ENCODE measurements at places on chromosomes 2 and 18.

- no peak for DNase-seq
Measured at GRCh38 chr2:126643431-126643830, 12.5 kb upstream of the GYPC start.

DNA sequence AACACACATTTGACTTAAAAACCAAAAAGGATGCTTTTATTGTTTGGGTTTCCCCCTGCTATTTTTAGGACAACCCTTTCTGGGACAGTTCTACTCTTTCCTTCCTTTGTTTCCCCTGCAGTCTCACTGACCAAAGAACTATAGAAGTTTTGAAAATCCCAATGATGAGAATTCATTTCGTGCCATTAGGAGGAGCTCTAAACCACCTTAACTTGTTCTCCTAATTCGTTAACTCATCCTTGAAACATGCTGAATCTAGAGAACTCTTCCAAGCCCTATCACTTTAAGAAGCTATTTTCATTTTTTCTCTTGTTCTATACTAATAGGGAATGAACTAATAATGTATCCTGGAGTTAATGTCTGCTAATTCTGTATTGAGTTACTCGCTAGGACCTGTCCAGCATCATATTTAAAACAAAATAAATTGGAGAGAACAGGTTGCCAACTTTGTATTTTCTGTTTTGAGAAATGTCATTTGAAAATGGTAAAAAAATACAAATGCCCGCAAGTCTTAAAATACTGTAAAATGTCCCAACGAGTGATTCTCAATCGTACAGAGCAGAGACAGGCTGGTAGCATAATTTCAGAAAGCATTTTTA, 62.9 kb downstream of the AFTPH start:
- no peak for DNase-seq

- DNase-seq: no peak
Measured at GRCh38 chr2:66897181-66897580, 462.3 kb downstream of the MEIS1 start.

DNA sequence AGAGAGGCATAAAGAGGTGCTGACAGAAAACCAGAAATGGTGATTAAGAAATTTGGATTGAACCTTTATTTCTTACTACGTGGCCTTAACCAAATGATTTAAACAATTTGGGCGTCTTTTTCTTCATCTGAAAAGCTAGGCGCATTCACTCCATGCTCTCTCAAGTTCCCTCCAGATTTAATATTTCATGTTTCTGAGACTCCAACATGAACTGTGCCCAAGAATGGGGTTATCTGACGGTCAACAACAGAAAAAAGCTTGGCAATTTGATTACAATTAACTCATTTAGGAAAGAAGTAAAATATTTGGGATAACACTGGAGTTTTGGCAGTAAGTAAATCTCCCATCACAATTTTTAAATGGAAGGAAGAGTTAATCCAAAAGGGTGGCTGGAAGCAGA, 345.4 kb downstream of the ARHGAP15 start:
- no peak for DNase-seq

GRCh38 chr2:99691926-99692325, 202.1 kb upstream of the REV1 start:
- no peak for DNase-seq

- DNase-seq: no peak
Measured at GRCh38 chr2:220585241-220585640, 957.8 kb downstream of the SLC4A3 start.

DNA sequence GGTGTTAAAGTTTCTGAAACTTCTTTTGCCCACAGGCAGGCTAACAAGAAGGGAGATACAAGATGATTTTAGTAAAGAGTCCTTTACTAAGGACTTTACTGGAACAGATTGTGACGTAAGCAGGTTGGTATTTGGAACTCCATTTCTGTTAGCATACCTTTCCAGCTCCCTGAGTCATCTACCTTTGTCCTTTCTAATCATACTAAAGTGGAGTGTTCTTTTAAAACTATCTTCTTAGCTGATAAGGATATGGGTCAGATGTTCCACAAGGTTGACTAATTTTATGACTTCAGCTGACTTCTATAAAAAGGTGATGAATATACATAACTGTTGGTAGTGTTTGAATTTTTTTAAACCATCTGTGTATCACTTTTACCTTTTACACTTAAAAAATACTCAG, 21.1 kb downstream of the UGP2 start:
- no peak for DNase-seq

GRCh38 chr2:10914272-10914693, 2.5 kb downstream of the KCNF1 start:
- no peak for DNase-seq

DNA sequence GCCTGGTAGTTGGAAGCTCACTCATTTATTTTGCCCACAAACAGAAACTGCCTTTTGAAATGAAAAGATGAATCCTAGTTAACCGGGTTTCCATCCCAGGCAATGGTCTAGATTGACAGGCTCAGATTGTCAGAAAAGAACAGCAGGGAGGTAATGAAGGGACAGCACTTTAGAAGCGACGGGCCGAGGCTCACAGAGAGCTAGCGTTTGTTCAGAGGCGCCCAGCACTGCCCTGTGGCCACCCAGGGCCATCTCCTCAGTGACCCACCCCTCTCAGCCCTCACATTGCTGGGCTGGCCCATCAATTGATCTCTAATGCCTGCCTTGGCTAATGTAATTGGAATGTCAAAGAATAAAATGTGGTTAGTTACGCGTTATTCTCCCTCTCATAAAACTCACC, 304.8 kb downstream of the CDCA7 start:
- no peak for DNase-seq

GRCh38 chr2:101883860-101884259, 107.9 kb upstream of the IL1R2 start:
- no peak for DNase-seq

GRCh38 chr2:27893006-27893405, 2.5 kb downstream of the BABAM2 start:
- no peak for DNase-seq

DNA sequence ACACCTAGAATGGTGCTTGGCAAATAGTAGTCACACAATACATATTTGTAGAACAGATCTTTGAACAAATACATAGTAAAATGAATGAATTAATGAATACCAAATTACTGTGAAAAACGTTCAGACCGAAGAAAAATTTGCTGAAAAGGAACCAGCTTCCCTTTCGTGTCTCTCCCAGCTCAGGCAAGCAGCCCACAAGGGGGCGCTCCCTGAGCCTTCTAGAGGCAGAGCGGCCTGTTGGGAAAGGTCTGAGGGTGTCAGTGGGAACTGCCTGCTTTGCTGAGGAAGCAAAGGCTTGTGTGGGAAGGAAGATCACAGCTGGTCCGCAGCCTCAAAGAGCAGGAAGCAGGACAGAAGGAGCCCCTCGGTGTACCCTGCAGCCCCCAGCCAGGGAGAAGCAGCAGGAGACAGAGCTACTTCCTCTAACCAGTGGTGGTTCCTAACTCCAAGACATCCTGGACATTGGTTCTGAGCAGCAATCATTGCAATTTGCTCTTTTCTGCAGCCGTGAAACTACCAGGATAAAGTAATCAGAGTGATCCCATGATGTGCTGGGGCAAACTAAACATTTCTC, 231.1 kb downstream of the ANKRD30B start:
- no peak for DNase-seq

GRCh38 chr2:168515502-168515901, 59.4 kb downstream of the CERS6 start:
- DNase-seq: no peak

- DNase-seq: no peak
Measured at GRCh38 chr2:11655495-11655894, 14.5 kb downstream of the NTSR2 start.

DNA sequence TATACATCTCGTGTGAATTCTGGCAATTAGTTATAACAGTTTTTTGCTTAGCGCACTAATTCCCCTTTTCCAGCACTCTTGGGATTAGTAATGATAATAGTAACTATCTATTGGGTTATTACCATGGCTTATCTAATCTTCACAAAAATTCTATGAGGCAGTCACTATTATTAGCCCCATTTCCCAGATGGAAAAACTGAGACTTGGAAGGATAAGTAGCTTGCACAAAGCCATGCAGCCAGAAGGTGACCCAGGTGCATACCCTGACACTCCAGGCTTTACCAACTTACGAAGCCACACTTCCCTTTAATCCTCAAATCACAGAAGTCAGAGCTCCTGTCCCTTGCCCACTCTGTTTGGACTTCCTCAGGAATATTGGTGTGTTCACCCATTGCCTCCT, 156.8 kb downstream of the CYP26B1 start:
- DNase-seq: no peak

DNA sequence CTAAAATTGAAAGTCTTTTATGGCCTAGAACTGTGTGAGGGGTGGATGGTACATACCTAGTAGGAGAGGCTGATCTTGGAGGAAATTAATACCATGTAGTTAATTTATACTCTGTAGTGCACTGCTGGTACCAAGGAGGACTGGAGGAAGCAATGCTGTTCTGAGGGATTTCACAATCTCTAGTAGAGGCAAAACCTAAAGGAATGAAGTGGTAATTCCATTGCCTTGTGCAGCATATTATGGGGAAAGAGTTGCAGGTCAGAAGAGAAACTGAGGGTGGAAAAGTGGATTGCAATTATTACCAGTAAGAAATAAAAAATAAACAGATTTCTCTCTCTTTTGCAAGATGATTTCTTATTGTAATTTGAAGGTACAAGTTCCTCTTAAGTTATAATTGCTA, 2.2 kb downstream of the ABI2 start:
- no peak for DNase-seq

- DNase-seq: no peak
Measured at GRCh38 chr18:11052800-11053199, 96.6 kb downstream of the PIEZO2 start.

DNA sequence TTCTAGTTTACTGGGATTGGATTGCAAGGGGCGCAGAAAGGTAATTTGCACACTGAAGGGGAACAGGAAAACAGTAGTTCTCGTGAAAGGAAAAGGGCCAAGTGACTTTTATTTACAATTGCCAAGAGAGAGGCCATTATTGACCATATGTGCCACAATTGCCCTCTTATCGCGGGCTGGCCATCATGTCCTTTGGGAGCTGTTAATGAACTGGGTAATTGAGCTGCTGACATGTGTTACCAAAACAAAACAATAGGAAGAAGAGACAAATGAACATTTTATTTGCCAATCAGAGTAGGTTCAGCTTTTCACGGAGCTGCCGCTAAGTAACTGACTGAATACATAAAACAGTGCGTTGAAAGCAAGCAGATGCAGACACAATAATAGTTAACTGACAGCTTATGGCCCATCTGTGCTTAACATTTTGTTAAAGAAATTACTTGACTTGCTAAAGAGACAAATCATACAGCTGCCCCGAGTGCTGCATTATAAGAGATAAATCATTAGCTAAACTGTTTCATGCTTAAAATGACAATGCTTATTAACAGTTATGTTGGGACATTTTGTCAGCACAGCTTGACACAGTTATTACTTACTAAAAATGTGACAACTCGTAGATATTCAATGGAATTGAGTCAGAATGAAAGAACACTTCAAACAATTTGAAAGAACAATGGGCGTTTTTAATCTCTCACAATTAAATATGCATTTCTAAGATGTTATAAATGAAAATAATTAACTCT, 57.5 kb downstream of the PAX3 start:
- DNase-seq: no peak

DNA sequence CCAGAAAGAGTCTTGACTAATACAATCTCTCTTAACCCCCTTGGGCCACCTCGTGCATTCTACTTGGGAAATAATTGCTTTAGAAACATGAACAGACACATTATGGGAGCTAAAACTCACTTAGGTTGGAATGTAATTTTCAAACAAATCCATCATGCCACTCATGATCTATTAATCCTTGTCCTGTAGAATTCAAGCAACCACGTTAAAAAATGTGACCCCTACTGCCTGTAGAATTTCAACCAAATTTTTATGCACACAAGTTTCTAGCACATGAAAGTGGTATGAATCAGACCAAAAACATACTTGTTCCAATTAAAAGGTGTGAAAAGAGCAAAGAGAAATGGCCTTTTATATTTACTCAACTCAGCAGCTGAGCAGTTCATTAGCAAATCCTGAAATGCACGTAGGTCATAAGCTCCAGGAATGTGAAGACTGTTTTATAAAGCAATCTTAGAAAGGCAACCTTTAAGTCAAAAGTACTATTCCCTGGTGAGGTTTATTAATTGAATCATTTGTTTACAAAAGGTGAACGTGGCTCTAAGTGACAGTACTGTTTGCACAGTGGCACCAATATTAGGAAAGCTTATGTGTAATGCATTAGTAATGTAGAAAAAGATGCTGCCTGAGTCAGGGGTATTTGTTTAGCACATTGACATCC, 459.4 kb upstream of the UBE2E3 start:
- no peak for DNase-seq

- DNase-seq: no peak
Measured at GRCh38 chr2:6181926-6182325, 489.7 kb downstream of the SOX11 start.

- peak; percentile 18 for DNase-seq
Measured at GRCh38 chr2:197804758-197805714, 643 bp downstream of the PLCL1 start.
